ENCODE measurements at places on chromosomes 16 and 17.
A peak's percentile ranks its signal among the peaks of the same experiment; 100 is the strongest.

- DNase-seq: no peak
Observed at GRCh38 chr17:46842835-46843234, 8.5 kb upstream of the WNT9B start.

GRCh38 chr17:74565126-74565525 lies 2.2 kb downstream of the CD300H start:
- no peak for DNase-seq

- DNase-seq: no peak
Observed at GRCh38 chr16:15703029-15703736, 53.1 kb downstream of the NDE1 start.

DNA sequence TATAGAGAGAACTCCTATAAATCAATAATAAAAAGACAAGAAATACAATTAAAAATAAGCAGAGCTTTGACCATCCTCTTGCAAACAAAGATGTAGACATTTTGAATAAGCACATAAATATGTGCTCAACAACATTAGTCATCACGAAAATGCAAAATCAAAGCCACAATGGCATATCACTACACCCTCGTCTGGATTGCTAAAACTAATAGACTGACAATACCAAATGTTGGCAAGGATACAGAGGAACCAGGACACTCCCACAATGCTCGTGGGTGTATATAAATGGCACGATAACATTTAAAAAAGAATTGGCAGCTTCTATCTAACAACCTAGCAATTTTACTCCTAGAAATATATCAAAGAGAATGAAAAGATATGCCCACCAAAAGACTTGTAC lies 530.8 kb downstream of the HAPSTR1 start:
- DNase-seq: no peak

GRCh38 chr17:21166595-21167210 lies 39.9 kb downstream of the DHRS7B start:
- DNase-seq: no peak

DNA sequence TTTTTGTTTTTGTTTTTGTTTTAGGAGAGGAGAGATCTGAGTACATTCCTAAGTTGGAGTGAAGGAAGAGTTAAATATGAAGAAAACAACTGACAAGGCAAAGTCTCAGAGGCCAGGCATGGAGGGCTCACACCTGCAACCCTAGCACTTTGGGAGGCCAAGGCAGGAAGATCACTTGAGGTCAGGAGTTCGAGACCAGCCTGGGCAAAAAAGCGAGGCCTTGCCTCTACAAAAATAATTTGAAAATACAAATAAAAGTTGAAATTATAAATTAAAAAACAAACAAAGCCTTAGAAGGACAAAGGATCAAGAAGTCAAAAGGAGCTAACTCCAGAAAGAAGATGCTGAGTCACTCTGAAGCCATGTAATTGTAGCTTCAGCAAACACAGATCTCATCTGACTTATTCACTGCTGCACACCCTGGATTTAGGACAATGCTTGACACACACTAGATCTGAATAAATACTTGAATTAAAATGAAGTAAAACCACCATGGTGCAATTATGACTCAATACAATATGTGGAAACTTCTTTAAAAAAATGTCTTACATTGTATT lies 9.1 kb downstream of the CEP20 start:
- DNase-seq: no peak

GRCh38 chr17:59010026-59010425 lies 96.7 kb downstream of the TRIM37 start:
- DNase-seq: no peak

GRCh38 chr16:60907645-60908044 lies 1128.6 kb downstream of the CDH8 start:
- DNase-seq: no peak

GRCh38 chr17:54892360-54892759 lies 8.3 kb upstream of the TOM1L1 start:
- DNase-seq: no peak

- DNase-seq: no peak
Observed at GRCh38 chr17:76940295-76940694, 72.1 kb downstream of the MGAT5B start.

- DNase-seq: no peak
Observed at GRCh38 chr16:72332926-72333325, 161.0 kb upstream of the PMFBP1 start.

GRCh38 chr16:73565263-73565662 lies 517.3 kb upstream of the ZFHX3 start:
- no peak for DNase-seq

DNA sequence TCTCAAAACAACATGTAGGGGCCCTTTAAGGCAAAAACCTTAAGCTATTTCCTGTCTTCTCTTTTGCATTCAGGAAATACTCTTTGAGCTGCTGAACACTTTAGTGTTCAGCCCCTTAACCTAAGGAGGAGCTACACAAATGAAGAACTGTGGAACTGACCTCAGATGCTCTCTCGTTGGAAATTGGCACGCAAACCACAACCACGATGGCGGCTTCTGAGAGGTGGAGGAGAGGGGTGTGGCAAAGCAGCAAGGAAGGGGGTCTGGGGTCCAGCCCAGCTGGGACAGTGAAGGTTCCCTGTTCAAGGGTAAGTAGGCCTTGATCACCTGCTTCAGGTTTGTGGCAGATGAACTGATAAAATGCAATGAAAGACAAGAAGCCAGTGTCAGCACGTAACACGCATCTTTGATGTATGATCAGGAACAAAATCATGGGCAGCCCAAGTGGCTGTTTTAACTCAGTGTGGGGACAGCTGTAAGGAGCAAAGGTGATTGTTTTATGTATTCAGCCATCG lies 291.6 kb upstream of the TNRC6C start:
- no peak for DNase-seq

GRCh38 chr16:78170494-78170933 lies 71.1 kb downstream of the WWOX start:
- DNase-seq: no peak

- peak; percentile 93 for DNase-seq
Observed at GRCh38 chr17:39653662-39654331, 11.4 kb upstream of the TCAP start.

GRCh38 chr16:896261-897199 lies 74.3 kb downstream of the LMF1 start:
- no peak for DNase-seq

- DNase-seq: peak; percentile 56
Observed at GRCh38 chr17:35082073-35082657, 18.7 kb upstream of the RFFL start.

DNA sequence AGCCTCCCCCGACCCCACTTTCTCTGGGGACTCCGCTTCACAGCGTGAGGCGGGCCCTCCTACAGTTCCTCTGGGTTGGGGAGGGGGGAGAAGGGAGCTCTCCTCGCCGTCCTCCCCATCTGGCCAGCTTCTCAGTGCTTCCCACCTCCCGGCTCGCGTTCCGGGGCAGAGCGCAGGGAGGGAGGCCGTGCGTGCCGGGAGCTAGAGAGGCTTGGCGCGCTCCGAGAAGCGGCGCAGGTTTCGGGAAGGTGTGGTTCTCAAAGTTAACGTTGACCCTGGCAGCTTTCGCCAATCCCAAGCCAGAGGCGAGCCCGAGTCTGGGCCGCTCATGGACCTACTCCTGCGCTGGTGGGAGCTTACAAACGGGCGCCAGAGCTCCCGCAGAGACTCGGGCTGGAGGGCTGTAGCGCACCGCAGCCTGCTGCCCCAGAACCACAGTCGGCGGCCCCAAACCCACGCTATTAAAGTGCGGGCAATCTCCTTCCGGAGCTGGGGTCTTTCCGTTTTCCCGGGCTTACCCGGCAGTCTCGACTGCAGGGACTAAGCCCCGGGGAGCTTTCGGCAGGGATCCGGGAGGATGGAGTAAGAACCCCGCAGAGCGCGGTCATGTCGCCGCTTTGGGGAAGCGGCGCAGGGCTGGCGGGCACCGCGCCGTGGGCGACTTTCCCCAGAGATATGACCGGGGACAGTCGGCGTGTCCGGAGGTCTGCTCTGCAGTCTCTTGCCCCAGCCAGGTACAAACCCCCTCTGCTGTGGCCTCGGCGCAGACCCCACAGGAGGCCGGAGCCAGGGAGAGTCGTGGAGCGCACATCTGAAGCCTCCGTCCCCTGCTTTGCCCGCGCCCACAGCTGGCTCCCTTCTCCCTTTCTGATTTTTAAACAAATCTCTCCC lies 787 bp downstream of the CDH11 start:
- DNase-seq: peak; percentile 26

DNA sequence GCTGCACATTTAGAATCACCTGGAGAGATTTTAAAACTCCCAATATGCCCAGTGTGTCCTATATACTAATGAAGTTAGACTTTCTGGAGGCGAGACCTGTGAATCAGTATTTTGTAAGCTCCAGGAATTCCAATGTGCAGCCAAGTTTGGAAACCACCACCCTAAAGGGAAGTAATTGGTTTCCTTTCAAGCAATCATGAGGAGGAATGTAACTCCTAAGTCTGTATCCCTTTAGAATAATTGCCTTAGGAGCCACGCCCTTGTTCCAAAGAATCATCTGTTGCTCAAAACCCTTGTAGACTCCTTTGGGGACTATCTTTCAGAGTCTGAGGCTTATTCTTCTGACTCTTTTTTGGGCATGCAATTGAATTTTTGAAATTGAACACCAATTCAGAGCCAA lies 84.4 kb downstream of the DNAH9 start:
- DNase-seq: no peak
